Suppressor macrophage treated with lipopolysaccharide for 4 hours (primary cell): ENCODE measurements at places on chromosomes 4 and X.
A peak's percentile ranks its signal among the peaks of the same experiment; 100 is the strongest.

DNA sequence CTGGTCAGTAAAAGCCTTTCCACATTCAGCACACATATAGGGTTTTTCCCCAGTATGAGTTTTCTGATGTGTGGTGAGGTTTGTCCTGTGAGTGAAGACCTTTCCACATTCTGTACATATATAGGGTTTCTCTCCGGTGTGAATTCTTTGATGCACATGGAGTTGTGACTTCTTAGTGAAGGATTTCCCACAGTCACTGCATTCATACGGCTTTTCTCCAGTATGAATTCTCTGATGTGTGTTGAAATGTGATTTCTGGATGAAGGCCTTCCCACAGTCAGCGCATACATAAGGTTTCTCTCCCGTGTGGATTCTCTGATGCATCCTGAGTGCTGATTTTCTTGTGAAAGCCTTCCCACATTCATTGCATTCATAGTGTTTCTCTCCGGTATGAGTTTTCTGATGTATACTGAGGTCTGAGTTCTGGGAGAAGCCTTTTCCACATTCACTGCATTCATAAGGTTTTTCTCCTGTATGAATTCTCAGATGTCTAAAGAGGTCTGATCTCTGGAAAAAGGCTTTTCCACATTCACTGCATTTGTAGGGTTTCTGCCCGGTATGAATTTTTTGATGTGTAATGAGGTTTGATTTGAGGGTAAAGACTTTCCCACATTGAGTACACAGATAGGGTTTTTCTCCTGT, 34.7 kb downstream of the ZNF41 start:
- DNase-seq = no peak

DNA sequence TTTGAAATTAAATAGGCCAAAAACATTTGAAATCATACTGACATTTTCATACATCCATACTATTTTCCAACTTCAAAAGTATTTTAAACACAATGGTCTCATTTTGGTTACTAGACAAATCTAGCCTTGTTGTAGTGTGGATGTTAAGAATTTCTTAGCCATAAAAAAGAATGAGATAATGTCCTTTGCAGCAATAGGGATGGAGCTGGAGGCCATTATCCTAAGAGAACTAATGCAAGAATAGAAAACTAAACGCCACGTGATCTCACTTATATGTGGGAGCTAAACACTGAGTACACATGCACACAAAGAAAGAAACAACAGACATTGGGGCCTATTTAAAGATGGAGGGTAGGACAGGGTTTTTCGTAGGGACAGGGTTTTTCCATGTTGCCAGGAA, 153.8 kb downstream of the CCSER1 start:
- no peak for DNase-seq

GRCh38 chr4:3746701-3747580, 19.2 kb upstream of the ADRA2C start:
- DNase-seq = no peak

- no peak for DNase-seq
These were observed 45.4 kb downstream of the PTTG2 start for GRCh38 chr4:38005637-38006036.

DNA sequence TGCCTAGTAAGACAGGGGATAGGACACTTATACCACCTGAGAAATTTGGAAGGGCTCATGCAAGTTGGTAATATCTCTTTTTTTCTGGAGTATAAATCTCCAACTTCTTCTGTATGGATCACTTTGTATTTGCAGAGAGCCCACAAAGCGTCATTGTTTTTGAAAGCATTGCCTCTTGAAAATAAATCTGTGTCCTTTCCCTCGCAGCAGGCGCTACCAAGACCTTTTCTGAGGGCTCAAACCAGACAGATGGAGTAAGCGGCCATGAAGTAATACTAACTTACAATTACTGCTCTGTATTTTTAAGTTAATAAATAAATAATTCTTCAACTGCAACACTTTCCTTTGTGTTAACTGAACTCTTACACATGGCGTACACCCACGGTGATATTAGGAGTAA, 56.0 kb upstream of the FBXW7 start:
- DNase-seq = no peak

- peak; percentile 74 for DNase-seq
These were observed 7.2 kb downstream of the GNRHR start for GRCh38 chr4:67746797-67747495.

GRCh38 chr4:100299046-100299840, 109.0 kb upstream of the DDIT4L start:
- no peak for DNase-seq

DNA sequence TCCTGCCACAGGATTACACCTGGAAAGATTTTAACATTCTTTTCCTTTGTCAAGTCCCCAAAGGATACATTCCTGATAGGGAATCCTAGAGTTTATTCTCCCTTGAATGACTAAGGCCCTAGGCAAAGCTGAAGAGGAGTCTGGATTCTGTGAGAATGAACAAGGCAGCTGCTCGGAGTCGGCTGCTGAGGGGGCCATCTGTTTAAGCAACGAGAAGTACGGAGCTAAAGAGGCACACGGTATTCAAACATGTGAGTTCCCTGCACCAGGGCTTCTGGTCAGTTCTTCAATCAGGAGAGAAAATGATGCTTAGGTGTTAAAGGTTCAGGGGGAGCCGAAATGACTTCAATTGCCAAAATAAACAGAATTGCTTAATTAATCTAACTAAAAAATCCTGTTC, 97.6 kb downstream of the MGST2 start:
- DNase-seq = no peak

GRCh38 chrX:39158801-39159657, 357.8 kb downstream of the MID1IP1 start:
- DNase-seq = peak; percentile 92

DNA sequence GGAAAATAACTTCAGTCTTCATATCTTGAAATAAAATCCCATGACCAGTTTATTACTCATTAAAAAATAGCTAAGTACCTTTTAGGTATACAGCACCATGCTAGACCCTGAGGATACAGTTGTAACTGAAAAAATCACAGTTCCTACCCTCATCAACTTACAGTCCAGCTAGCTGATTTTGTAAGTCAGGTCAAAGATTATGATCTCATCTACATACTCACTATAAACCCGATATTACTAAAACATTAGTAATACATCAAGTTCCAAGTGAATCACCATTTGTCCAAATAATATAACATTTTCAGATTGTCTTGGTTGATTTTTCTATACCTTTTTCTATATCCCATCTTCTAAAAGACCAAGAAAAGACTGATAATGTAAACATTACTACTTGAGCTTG, 333.9 kb downstream of the INPP4B start:
- DNase-seq = no peak

DNA sequence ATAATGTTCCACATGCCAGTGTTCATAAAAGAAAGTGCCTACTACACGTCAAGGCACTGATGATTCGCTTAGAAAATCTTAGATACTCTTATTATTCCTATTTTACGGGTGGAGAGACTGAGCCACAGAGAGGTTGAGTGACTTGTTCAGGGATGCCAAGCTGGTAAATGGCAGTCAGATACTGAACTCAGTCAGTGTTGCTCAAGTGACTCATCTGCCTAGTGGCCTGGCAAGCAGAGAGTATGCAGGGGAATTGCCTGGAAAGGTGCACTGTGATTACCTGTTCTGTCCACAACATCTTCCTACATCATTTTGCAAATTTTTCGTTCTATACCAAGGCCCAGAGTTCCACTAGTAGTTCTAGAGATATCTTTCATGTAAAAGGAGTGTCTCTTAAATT, 68.4 kb downstream of the RAPGEF2 start:
- DNase-seq = no peak

- no peak for DNase-seq
These were observed 1.0 kb downstream of the NHSL2 start for GRCh38 chrX:71911731-71912050.

DNA sequence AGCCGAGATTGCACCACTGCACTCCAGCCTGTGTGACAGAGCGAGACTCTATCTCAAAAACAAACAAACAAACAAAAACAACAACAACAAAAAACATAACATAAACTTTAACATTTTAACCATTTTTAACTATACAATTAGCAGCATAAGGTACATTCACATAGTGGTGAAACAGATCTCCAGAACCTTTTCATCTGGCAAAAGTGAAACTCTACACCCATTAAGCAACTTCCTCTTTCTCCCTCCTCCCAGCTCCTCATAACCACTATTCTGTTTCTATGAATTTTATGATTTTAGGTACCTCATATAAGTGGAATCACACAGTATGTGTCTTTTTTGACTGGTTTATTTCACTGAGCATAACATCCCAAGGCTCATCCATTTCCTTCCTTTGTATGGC, 103.6 kb downstream of the FAM13A start:
- DNase-seq = peak; percentile 72

DNA sequence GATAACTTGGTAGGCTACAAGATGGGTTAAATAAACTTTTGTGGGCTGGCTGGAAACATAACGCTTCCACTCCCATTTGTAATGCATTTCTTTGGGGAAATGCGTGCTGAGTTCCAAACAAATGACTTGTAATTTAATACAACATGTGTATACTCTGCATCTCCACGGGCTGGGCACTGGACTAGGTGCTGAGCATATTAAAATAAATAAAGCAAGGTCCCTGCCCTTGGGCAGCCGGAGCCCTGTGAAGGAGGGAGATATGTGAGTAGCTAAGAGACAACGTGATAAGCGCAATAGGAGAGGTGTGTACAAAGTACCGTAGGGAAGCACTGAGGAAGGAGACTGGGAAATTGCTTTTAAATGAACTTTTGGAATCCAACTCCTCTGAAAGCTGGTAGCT, 147.2 kb upstream of the RBPJ start:
- no peak for DNase-seq

- no peak for DNase-seq
These were observed 352.8 kb downstream of the SPRY1 start for GRCh38 chr4:123749383-123749782.

DNA sequence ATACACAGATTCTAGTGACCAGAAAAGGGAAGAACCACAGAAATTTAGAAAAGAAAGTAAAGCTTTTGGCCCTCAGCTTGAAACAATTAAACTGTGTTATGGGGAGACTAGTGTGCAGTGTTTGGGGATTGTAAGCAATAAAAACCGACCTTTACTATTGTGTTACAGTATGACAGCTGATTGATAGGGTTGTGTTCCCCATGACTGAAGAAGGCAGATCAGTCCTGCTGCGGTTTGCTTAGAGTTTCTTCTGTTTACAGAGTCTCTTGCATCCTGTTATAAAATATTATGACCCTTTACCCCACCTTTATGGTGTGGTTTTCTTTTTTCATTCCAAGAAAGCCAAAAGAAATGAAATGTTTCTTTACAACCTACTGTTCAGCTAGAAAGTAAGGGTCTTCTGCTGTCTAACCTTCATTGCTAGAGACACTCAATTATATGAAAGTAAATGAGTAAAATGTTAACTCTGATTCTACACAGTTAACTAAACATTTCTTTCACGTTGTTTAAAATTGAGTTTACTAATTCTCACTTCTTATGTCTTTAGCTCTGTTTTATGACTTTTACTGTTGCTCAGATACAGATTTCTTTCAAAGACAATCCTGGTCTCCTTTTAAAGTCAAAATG, 18.1 kb downstream of the CHIC1 start:
- no peak for DNase-seq

DNA sequence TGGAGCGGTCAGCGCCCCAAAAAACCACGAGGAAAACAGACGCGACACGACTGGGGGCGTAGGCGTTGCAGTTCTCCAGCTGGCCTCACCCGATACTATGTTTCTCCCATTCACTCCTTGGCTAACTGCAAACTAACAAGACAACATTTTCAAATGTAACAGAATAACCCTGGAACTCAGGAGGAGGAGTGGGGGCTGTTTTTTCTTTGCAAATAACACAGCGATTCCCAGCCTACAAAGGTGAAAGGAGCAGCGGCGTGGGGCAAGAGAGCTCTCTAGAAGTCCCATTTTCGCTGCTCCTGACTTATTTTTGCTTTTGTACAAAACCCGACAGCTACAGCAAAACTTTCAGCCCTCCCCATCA, 1.6 kb downstream of the SOX3 start:
- DNase-seq = no peak

- no peak for DNase-seq
These were observed 97.6 kb upstream of the IRS4 start for GRCh38 chrX:108833993-108834392.

DNA sequence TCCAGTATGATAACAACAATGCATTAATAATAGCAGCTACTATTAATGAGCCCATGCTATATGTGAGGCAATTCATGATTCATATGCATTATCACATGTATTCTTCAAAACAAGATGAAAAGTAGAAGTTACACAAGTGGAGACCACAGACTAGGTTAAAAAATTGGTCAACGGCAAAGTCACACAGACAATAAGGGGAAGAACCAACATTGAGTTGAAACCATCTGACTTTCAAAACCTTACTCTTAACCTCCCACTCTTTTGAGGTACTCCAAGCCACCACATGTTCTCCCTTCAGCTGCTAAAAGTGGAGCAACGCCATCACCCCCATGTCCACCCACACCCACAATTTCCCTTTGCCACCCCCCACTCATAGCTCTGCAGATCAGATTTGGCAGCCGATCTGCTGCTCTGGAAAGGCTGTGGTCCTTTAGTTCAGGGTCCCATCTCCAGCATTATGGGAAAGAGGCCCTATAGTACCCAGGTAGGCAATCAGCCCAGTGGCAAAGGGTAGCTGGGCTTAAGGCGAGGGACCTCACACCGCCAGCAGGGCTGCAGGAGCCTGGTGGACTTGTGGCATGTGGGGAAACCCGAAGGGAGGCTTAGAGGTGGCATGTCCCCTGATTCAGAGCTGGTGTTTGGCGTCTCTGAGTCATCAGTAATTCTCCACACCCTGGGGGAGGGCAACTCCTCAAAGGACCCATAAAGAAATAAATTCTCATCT, 33.5 kb upstream of the CYBB start:
- peak; percentile 74 for DNase-seq

GRCh38 chrX:70549429-70549828, 104.8 kb downstream of the DLG3 start:
- no peak for DNase-seq
